ENCODE measurements at places on chromosomes 6 and 20. TPM values are rescaled to one million over a fixed set of nuclear protein-coding genes. Genes with fewer than 3 reads are reported as not detected.

Gene EDN3
- 0.96 TPM for total RNA-seq

Gene RFX6
- not detected for total RNA-seq

Gene NOX3
- total RNA-seq: not detected

Gene NQO2
- total RNA-seq: 34.0 TPM

Gene SOX18
- 5.8 TPM for total RNA-seq

Gene ACTL10
- total RNA-seq: 2.1 TPM

Gene TNNC2
- total RNA-seq: 1.4 TPM

Gene RAET1E
- total RNA-seq: 48.5 TPM

Gene TRERF1
- 9.6 TPM for total RNA-seq

Gene GRM4
- not detected for total RNA-seq

Gene PHACTR3
- 2.1 TPM for total RNA-seq

Gene HLA-DMA
- total RNA-seq: 33.4 TPM

Gene STMND1
- not detected for total RNA-seq

Gene LY6G5C
- total RNA-seq: not detected

Gene AVP
- not detected for total RNA-seq

Gene BPIFB2
- not detected for total RNA-seq

Gene ULBP1
- not detected for total RNA-seq

Gene OGFR
- total RNA-seq: 56.8 TPM

Gene ACAT2
- 31.5 TPM for total RNA-seq

Gene HSPA12B
- total RNA-seq: 5.6 TPM

Gene MYCT1
- 2.1 TPM for total RNA-seq

Gene F13A1
- total RNA-seq: 23.6 TPM

Gene CCR6
- total RNA-seq: not detected

Gene FKBP1C
- total RNA-seq: 0.16 TPM

Data from lower leg skin (tissue), 4 donors.